HFFc6 (cell line): ENCODE measurements at places on chromosomes 2 and 18. TPM values are rescaled to one million over a fixed set of nuclear protein-coding genes. Genes with fewer than 3 reads are reported as not detected.

DNA sequence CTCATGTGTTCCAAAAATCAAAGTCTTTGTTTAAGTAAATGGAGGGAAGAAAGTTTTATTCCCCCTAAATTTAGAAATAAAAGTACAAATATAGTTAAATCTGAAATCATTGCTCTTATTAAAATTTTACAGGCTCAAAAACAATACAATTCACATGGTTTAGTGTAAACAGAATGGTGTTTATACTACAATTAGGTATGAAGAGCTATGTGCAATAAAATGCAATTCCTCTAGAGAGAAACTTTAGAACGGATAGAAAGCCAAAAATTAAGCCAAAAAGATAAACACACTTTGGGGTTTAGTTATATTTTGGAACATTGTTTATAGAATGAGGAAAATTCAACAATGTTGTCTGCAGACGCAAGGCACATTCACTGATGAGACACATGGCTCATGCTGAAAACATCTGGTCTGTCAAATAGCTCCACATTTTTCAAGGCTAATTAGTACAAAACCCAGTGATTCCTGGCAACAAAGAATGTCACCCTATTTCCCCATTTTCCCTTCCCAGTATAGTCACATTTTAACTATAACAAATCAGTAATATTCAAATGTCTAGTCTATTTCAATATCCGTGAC is 103.3 kb downstream of the EXOC6B start:
- H3K27me3 ChIP-seq, result no peaks in the 10 kb centered on the region
- peak; percentile 55 for DNase-seq
- no peaks in the 10 kb centered on the region for H3K36me3 ChIP-seq
- no peak overlapping the region for H3K27ac ChIP-seq
- peak overlapping the region; percentile 37; the same call in 1 of the 2 replicates for H3K4me3 ChIP-seq

Gene SH2D6
- total RNA-seq, result 0.37 TPM in 1 of 2 replicates, not detected in the other

GRCh38 chr2:133061874-133062593 is 392.0 kb upstream of the LYPD1 start:
- no peaks in the 10 kb centered on the region for H3K36me3 ChIP-seq
- no peaks in the 10 kb centered on the region; the same call in 1 of the 2 replicates for H3K27me3 ChIP-seq
- no peaks in the 10 kb centered on the region; the same call in 1 of the 2 replicates for H3K4me1 ChIP-seq
- DNase-seq, result no peak
- no peak overlapping the region for H3K27ac ChIP-seq

- no peak overlapping the region for H3K4me3 ChIP-seq
- H3K27ac ChIP-seq, result no peak overlapping the region
- H3K36me3 ChIP-seq, result no peaks in the 10 kb centered on the region
- no peaks in the 10 kb centered on the region for H3K4me1 ChIP-seq
- H3K27me3 ChIP-seq, result peaks cover 15% of the 10 kb centered on the region
Measured at GRCh38 chr18:7255054-7255453, 24.2 kb downstream of the LRRC30 start.

DNA sequence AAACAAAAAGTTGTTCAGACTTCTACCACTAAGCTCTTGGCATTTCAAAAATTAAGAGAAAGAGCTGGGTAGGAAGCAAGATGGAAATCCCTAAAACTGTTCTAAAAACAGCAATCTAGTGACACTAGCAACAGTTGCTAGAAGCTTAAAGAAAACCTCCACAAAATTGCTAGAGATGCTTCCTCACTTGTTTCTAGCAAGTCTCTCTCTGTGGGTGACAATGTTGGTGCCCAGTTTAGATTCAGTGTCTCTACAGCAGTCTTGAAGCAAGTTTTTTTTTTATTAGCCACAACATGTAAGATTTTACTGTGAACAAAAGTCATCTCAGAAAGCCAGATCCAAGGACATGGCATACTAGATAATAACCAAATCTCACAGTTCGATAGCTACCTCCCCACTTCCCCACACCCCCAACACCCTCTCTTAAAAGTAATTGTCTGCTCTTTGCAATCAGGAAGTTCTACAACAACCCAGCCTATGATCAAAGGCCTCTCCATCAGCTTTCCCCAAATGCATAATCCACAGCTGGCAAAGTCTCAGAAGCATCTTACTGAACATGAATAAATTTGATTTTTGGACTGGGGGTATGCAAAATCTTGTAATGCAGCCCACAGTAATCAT is 70.0 kb downstream of the ANKRD44 start:
- no peak overlapping the region for H3K4me3 ChIP-seq
- peaks cover 6% of the 10 kb centered on the region for H3K27me3 ChIP-seq
- no peaks in the 10 kb centered on the region for H3K4me1 ChIP-seq

DNA sequence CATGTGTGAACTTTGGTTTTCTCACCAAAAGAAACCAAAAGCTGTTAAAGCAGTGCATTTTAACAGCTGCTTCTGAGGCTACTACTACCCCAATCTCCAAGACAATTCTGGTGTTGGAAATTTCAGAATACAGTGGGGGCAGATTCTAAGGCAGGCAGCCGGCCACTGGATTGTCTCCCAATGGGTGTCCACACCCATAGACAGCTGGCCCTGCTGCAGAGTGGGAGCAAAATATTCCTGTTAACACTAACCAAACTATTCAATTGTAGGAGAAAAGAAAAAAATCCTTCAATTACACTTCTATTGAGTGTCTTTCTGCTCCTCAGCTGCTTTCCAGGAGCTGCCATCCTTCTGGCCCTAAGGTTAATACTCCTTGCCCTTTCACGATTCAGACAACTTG is 223.7 kb downstream of the ALK start:
- no peaks in the 10 kb centered on the region for H3K36me3 ChIP-seq
- H3K27ac ChIP-seq, result no peak overlapping the region
- no peak for DNase-seq
- no peak overlapping the region for H3K4me3 ChIP-seq
- peaks cover 14% of the 10 kb centered on the region for H3K4me1 ChIP-seq
- H3K27me3 ChIP-seq, result peaks cover 5% of the 10 kb centered on the region

Gene CCDC102B
- 0.69 to 2.4 TPM (median 1.3 TPM) in 3 replicates for total RNA-seq

- peaks cover 62% of the 10 kb centered on the region for H3K4me1 ChIP-seq
- H3K36me3 ChIP-seq, result peaks cover 15% of the 10 kb centered on the region
- H3K27me3 ChIP-seq, result peaks cover 2% of the 10 kb centered on the region
- peak overlapping the region; percentile 97 for H3K27ac ChIP-seq
Measured at GRCh38 chr2:156435396-156435717, 822 bp upstream of the GPD2 start.

DNA sequence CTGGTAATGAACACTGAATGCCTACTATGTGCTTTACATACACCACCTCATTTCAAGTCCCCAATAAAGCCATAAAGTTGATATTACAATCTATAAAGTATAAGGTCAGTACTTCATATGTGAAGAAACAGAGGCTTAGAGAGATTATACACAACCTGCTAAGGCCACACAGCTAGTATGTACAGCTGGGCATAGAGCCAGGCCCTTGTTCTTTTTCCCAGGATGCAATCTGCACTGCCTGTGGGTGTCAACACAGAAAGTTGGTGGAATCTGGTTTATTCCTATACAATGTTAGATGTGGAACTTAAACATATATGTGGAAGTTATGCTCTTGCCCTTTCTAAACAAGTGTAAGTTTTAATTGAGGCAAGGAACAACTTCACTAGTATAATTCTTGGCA is 32.8 kb downstream of the INSIG2 start:
- H3K4me1 ChIP-seq, result peaks cover 28% of the 10 kb centered on the region
- no peak overlapping the region for H3K27ac ChIP-seq

Gene SNTG2
- total RNA-seq, result not detected in 3 replicates

Gene ACSL3
- total RNA-seq, result 61.7 to 91.7 TPM (median 66.6 TPM) in 3 replicates

- peak overlapping the region; percentile 37; the same call in 1 of the 2 replicates for H3K4me3 ChIP-seq
- H3K27me3 ChIP-seq, result peaks cover 3% of the 10 kb centered on the region; the same call in 1 of the 2 replicates
- H3K27ac ChIP-seq, result peak overlapping the region; percentile 55; the same call in 1 of the 2 replicates
- no peak for DNase-seq
Measured at GRCh38 chr18:76453932-76454331, 41.1 kb downstream of the ZNF516 start.

DNA sequence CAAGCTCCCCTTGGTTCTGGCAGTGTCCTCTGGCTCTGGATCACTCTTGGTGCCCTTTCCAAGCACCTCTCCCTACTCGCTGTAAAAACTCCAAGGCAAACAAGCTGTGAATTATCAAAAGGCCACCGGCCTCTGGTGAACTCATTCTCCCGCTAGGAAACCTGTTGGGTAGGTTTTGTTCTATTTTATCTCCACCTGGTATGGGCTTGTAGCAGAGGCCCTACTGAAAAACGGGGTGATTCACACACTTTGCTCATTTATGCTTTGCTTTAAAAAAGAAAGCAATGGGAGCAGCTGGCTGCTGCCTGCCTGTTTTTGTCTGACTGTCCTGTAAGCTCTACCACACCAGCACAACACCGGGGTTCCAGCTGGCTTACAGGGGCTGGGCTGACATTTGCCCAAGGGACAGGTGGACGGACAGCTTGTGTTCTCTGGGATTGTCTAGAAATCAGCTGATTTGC is 56.8 kb downstream of the SH3BP4 start:
- peak overlapping the region; percentile 50 for H3K27ac ChIP-seq
- H3K27me3 ChIP-seq, result peaks cover 12% of the 10 kb centered on the region
- DNase-seq, result no peak
- peaks cover 68% of the 10 kb centered on the region for H3K36me3 ChIP-seq

- peaks cover 24% of the 10 kb centered on the region for H3K4me1 ChIP-seq
- no peak for DNase-seq
- H3K27me3 ChIP-seq, result no peaks in the 10 kb centered on the region
- no peak overlapping the region for H3K4me3 ChIP-seq
Measured at GRCh38 chr18:70037431-70038061, 89.9 kb upstream of the CD226 start.

Gene C1D
- total RNA-seq, result 18.7 to 19.0 TPM (median 19.0 TPM) in 3 replicates

Gene ANKRD30BL
- total RNA-seq, result not detected in 3 replicates

Gene RAX
- total RNA-seq, result not detected in 3 replicates

Gene CCDC148
- 0.51 to 0.79 TPM (median 0.76 TPM) in 3 replicates for total RNA-seq

DNA sequence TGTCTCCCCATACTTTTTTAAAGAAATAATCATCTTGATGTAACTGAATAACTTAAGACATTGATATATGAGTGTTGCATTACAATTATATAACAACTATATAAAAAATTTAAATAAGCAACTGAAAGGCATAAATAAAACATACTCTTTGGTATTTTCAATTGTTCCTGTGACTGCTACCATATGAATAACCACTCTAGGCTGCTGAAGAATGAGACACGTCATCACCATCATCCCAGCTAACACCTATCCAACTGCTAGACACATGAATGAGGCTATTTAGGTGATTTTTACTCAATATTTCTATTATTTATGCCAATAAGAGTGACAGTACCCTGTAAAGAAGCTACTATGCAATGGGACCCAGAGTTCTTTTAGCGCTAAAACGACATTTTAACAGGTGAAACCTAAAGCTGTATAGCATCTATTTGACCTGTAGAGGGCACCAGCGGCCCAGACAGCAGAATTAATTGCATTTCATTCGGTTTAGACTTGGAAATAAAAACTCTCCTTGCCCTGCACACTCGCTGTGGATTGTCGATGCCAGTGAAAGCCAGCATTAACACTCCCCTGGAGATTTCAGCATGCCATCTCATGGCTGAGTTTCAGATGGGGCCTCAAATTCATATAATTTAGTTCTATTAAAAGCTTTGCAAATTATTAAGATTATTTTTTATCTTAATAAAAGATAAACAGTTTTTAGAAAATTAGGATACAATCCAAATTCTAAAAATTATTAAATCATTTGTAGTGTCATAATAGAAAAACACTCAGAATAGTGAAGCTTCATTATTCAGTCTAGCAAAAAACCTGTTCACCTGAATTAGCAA is 89.4 kb upstream of the MAP2 start:
- H3K27ac ChIP-seq, result no peak overlapping the region
- no peaks in the 10 kb centered on the region for H3K4me1 ChIP-seq
- peak; percentile 57 for DNase-seq
- no peak overlapping the region for H3K4me3 ChIP-seq
- no peaks in the 10 kb centered on the region for H3K27me3 ChIP-seq
- H3K36me3 ChIP-seq, result no peaks in the 10 kb centered on the region

Gene CDH20
- not detected in 3 replicates for total RNA-seq

- H3K27me3 ChIP-seq, result peaks cover 29% of the 10 kb centered on the region
- H3K36me3 ChIP-seq, result peaks cover 5% of the 10 kb centered on the region; the same call in 1 of the 2 replicates
- H3K27ac ChIP-seq, result no peak overlapping the region
- no peak for DNase-seq
- H3K4me3 ChIP-seq, result no peak overlapping the region
- H3K4me1 ChIP-seq, result no peaks in the 10 kb centered on the region
Measured at GRCh38 chr2:38498045-38498481, 104.7 kb downstream of the HNRNPLL start.

Gene RBM44
- 0.05 to 0.09 TPM in 2 of 3 replicates, not detected in the other for total RNA-seq

DNA sequence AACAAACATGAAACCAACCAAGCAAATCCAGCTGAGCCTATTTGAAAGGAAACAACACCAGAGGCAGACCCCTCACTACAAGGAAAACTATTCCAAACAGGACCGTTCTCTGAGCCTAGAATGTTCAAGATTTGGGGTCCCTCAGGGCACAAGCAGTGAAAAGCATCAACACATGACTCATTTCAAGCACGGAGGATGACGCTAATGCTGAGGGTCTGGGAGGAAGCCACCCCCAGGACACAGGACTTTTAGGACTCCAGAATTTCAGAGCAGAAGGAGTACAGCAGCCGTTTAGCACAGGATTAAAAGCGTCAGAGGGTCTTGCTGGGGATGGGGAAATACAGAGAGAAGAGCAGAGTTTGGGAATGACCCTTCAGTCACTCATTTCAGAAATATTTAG is 168.9 kb downstream of the DLGAP1 start:
- DNase-seq, result no peak
- no peaks in the 10 kb centered on the region for H3K4me1 ChIP-seq
- H3K27ac ChIP-seq, result no peak overlapping the region
- no peaks in the 10 kb centered on the region for H3K36me3 ChIP-seq
- no peaks in the 10 kb centered on the region for H3K27me3 ChIP-seq

- no peak for DNase-seq
- no peak overlapping the region for H3K27ac ChIP-seq
- H3K27me3 ChIP-seq, result 0 out of 2 replicates have a peak, but pooled peaks cover 2% of the 10 kb centered on the region
- H3K36me3 ChIP-seq, result no peaks in the 10 kb centered on the region
Measured at GRCh38 chr2:79511320-79511951, 1.4 kb upstream of the CTNNA2 start.

- H3K4me3 ChIP-seq, result no peak overlapping the region
- no peaks in the 10 kb centered on the region for H3K4me1 ChIP-seq
- no peaks in the 10 kb centered on the region; the same call in 1 of the 2 replicates for H3K36me3 ChIP-seq
- H3K27me3 ChIP-seq, result peaks cover 23% of the 10 kb centered on the region
Measured at GRCh38 chr2:26897807-26898479, 50.0 kb downstream of the DPYSL5 start.

- H3K36me3 ChIP-seq, result no peaks in the 10 kb centered on the region; the same call in 1 of the 2 replicates
- H3K4me3 ChIP-seq, result no peak overlapping the region
- no peak overlapping the region for H3K27ac ChIP-seq
- H3K4me1 ChIP-seq, result peaks cover 13% of the 10 kb centered on the region; the same call in 1 of the 2 replicates
Measured at GRCh38 chr2:217049956-217050355, 190.1 kb upstream of the TNP1 start.

- peaks cover 52% of the 10 kb centered on the region for H3K4me1 ChIP-seq
- H3K27me3 ChIP-seq, result peaks cover 3% of the 10 kb centered on the region
- H3K4me3 ChIP-seq, result no peak overlapping the region
- H3K36me3 ChIP-seq, result no peaks in the 10 kb centered on the region
- no peak for DNase-seq
Measured at GRCh38 chr2:207315131-207315530, 149.4 kb upstream of the KLF7 start.

GRCh38 chr2:119241205-119241532 is 17.5 kb downstream of the STEAP3 start:
- H3K27me3 ChIP-seq, result no peaks in the 10 kb centered on the region
- peaks cover 11% of the 10 kb centered on the region for H3K36me3 ChIP-seq
- no peak for DNase-seq
- H3K27ac ChIP-seq, result no peak overlapping the region; the same call in 1 of the 2 replicates

GRCh38 chr2:159564081-159564480 is 52.3 kb downstream of the BAZ2B start:
- peak; percentile 16 for DNase-seq
- 0 out of 2 replicates have a peak, but pooled peaks cover 4% of the 10 kb centered on the region for H3K36me3 ChIP-seq
- H3K4me1 ChIP-seq, result peaks cover 17% of the 10 kb centered on the region
- no peaks in the 10 kb centered on the region for H3K27me3 ChIP-seq
- H3K27ac ChIP-seq, result peak overlapping the region; percentile 3; the same call in 1 of the 2 replicates
- no peak overlapping the region for H3K4me3 ChIP-seq
